IMR-90 (cell line): ENCODE measurements at places on chromosomes 4 and X. TPM values are rescaled to one million over a fixed set of nuclear protein-coding genes. Genes with fewer than 3 reads are reported as not detected.
A peak's percentile ranks its signal among the peaks of the same experiment; 100 is the strongest.

- DNase-seq: peak; percentile 12
These were observed 254.4 kb downstream of the NPFFR2 start for GRCh38 chr4:72286185-72286584.

- no peak for DNase-seq
These were observed 27.4 kb downstream of the NAA11 start for GRCh38 chr4:79298484-79298883.

SNX25 gene
- total RNA-seq: 28.3 and 30.0 TPM in 2 replicates

SPANXN3 gene
- not detected in 2 replicates for total RNA-seq

HERC5 gene
- total RNA-seq: under 0.01 TPM in 2 replicates

- peak; percentile 11 for DNase-seq
These were observed 16.8 kb downstream of the MEPE start for GRCh38 chr4:87849612-87850011.

- DNase-seq: no peak
These were observed 92.2 kb downstream of the LPAR4 start for GRCh38 chrX:78839711-78840110.

GRCh38 chrX:27815209-27815608 lies 7.4 kb downstream of the MAGEB10 start:
- DNase-seq: peak; percentile 66

CWH43 gene
- total RNA-seq: not detected in 2 replicates

OCIAD2 gene
- 16.5 and 19.2 TPM in 2 replicates for total RNA-seq

ZCCHC12 gene
- under 0.01 TPM in 1 of 2 replicates, not detected in the other for total RNA-seq

SGMS2 gene
- total RNA-seq: 37.5 and 57.5 TPM in 2 replicates

GRPR gene
- total RNA-seq: 13.6 and 16.4 TPM in 2 replicates

GRCh38 chr4:8533274-8533865 lies 46.8 kb upstream of the GPR78 start:
- no peak for DNase-seq

DNA sequence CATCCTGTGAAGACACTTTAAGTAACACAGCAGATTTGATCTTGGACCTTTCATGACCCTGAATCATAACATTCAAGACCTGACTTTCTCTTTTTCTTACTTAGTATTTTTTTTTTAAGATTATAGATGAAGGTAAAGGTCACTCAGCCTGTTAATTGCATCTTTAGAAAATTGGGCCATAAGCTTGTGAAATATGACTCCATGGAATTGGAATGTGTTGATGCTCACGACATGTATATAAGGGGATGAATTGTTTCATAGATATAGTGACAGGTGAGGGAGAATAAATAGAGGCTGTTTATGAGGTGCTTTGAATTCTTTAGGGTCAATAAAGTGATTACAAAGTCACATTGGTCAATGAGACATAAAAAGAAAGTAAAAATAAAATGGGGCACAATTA lies 27.7 kb upstream of the HS3ST1 start:
- no peak for DNase-seq

DNA sequence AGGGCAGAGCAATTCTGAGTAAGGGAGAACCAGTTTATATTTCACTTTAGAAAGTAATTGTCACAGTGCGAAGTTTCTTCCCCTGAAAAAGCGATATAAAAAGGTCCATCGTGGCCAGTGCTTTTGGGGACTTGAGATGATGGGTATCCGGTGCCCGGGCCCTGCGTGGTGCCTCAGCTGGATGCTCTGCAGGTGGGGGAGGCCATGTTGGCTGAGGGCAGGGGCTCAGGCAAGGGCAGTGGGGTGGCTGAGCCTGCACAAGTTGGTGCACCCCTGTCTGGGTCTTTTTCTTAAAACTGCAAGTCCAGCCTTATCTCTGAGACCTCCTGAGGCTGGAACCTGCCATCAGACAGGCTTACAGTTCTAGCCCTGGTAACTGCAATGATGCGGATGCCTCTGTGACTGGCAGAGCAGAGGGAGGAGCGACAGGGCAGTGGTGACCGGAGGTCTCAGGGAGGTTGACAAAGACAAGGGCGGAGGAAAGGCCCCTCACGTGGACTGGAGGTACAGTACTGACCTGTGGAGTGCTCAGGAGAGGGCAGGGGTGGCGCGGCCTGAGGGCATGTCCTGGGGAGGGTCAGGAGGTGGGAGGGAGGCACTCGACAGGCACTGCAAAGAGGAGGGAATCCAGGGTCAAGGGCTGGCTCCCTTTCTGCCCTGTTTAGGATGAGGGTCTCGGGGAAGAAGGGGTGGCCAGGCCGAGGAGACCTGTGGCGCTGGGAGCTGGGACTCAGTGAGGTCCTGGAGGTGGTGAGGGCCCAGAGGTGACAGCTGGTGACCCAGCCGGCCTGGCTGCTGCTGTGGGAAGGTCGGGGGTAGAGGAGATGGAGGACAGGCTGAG lies 1.8 kb downstream of the RGS12 start:
- no peak for DNase-seq

RNF212 gene
- under 0.01 TPM in 2 replicates for total RNA-seq

GRCh38 chr4:155966171-155966570 lies 12.5 kb upstream of the CTSO start:
- DNase-seq: no peak

DNA sequence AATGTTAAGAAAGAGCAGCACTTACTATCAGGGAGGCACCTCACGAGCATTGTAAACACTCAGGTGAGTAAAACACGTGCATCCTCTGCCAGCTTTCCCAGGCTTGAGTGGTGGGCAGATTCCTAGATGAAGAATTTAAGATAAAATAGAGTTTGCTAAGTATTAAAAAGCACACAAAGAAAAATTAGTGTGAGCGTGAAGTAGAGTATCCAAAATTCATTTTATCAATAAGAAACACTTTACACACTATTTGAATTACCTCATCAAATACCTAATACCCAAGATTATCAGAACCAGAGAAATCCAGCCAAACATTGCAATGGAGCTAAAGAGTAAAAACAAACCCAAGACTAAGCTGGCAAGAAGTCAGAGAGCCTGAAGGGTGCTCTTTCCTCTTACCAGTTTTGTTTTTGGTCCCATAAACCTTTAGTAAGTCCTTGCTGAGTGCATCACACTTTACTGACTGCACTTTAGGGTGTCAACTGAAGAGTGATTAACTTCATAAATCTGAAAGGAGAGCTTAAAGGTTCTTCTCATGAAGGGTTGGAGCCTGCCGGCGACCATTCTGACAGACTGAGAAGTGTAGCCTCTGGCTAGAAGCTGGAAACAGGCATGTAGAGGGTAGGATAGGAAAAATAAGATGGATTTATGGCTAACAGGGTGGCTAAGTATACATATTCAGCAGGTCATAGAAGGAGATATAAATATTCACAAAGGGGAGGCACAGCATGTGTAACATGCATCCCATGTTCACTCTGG lies 151.1 kb downstream of the SLC7A11 start:
- DNase-seq: no peak

RAB40AL gene
- total RNA-seq: 0.28 and 0.36 TPM in 2 replicates

GRCh38 chr4:176223561-176223960 lies 28.2 kb upstream of the SPATA4 start:
- DNase-seq: no peak

DNA sequence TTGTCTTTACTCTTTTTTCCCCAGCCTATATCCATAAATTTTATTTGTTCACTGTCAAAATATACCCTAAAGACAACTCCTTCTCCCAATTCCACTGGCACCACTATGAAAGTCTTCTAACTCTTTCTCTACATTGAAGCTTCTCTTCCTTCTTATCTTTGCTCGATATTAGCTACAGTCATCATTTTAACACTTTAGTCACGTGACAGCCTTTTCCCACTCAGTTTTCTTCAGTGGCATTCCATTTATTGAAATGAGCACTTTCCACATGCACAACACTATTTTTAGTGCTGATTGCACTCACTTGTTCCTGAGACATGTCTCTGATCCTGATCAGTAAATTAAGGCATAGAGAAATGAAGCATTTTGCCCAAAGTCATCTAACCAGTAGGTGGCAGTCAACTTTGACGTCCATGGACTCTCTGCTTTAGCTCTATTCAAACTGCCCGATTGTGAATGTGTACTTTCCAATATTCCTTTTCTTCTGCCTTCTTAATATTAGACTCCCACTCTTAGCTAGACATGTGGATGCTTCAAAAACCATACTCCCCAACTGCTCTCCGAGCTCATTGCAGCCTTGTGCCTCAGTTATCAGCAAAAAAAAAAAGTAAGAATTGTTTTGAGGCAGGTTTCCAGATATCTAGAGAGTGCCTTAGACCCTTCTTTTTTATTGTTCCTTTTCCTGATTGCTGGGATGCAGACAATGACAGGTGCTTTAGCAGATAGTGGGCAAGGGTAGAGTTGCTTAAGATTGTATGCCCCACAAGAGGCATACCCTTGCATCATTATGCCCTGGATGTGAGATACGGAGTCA lies 394.4 kb upstream of the ADGRL3 start:
- peak; percentile 31 for DNase-seq

XG gene
- under 0.01 TPM in 1 of 2 replicates, not detected in the other for total RNA-seq

DNA sequence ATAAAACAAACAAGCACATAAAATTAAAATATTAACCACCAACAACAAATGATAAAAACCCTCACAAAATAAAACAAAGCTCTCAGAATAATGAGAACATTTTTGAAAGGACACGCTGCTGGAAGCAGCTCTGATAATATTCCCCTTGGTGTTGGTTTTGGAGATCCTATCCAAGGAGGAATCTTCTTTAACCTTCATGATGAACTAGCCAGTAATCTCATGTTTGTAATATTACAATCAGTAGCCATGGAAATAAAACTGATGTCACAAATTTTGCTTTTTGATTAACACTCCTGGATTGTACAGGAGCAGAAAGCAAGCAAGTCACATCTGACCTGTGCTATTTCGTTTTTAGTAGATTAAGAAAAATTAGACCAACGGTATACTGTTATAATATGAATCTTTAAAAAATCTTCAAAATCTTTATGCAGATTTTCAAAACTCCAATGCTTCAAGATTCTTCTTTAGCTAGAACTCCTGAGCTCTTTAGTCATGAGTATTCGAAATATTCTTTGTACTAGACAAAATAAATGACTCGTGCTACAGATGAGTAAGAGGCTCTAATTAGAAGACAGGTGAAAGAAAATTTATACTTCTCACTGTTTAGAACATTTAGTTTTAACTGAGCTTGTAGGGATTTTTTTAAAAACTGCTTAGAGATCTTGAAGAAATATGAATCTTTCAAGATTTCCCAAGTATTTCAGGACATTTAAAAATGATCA lies 154.1 kb downstream of the RASL11B start:
- DNase-seq: no peak

CBR4 gene
- total RNA-seq: 4.5 and 9.2 TPM in 2 replicates

- DNase-seq: no peak
These were observed 41.2 kb upstream of the RNF150 start for GRCh38 chr4:141174457-141174856.

DNA sequence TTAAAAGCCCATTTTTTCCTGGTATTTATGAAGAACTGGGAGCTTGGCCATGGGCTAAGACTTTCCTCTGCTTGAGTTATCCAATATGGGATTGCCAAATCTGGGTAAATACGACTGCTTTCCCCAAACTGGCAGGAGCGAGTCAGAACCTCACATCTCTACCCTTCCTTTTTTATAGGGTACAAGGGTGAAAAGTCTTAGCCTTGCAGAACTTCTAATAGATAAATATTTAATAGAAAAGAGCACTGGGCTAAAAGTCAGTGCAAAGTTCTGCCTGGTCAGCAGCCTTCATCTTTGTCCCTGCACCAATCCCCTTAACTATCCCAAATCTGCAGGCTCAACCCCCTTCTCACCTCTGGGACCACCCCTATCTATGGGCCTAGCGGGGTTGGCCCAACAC lies 61.6 kb upstream of the ACSL1 start:
- DNase-seq: no peak

GRCh38 chrX:861340-861890 lies 230.8 kb downstream of the SHOX start:
- no peak for DNase-seq

- no peak for DNase-seq
These were observed 2.2 kb upstream of the PLXNB3 start for GRCh38 chrX:153761863-153762262.

WDR45 gene
- total RNA-seq: 25.3 and 40.7 TPM in 2 replicates

MAGEA9 gene
- not detected in 2 replicates for total RNA-seq

DNA sequence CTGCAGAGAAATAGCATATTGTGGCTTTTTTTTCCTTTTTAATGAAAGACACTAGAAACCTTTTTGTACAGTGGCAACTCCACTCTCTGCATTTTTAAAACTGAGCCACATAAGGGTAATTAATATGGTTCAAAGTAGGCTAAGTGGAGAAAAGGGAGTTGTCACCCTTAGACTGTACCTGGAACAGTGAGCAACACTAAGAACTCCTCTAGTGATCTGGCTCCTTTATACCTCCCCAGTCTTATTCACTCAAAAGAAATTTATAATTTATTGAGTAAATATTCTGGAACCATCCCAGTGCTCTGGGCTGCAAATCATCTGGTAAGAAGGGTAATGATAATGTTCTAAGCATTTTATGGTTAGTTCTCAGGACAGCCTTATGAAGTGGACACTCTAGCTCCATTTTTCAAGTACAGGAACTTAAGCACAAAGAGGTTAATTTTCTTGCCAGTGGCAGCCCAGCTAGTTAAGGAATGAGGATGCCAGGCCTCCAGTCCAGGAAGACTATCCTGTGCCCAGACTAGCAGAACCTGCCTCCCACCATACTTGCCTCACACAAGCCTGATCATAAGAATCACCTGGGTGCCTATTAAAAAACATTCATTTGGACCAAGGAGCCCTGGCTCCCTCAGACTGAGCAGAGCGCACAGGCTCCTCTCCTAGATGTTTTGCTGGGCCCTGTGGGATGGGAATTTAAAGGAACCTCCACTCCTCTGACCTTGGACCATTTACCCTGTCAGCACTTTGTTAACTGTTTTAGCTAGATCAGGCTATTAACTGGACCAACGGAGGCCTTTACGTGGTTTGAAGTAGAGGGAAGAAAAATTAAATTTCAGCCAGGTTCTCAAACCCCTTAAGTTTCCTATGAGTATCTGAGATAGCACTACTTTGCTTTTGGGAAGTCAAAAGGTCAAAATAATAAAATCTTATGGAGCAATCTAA lies 102.6 kb downstream of the PDE5A start:
- DNase-seq: peak; percentile 43

- peak; percentile 99 for DNase-seq
These were observed 292.8 kb upstream of the ARSJ start for GRCh38 chr4:114272226-114272625.

DNA sequence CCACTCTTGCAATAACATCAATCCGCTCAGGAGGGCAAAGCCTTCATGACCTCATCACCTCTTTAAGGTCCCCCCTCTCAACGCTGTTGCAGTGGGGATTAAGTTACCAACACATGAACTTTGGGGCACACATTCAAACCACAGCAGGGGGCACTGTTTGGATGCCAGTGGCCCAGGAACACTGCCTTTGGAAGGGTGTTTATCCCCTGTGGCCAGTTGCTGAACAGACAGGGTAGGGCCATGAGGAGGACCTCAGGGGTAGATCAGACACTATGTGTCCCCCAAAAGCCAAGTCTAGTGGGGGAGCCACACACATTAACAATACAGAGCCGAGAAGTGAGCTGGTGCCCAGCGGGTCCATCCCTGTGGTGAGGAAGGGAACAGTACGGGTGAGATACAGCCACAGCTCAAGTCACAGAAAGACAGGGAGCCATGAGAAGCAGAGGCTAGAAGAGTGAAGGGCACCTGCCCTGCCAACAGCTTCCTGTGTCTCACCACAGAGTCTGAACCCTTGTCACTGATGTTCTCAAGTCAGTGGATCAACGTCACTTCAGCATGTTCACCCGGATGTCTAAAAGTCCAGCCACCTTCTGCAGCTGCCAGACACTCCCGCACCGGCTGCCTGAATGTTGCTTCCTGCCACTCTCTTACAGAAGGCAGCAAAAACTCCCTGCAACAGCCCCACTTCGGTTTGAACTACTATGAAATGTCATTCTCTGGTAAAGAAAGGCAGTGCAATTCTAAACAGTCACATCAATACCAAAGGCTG lies 19.9 kb upstream of the MXD4 start:
- no peak for DNase-seq

BANK1 gene
- total RNA-seq: under 0.01 and 0.28 TPM in 2 replicates

NXF2 gene
- total RNA-seq: not detected in 2 replicates
